Naive thymus-derived CD8-positive, alpha-beta T cell (primary cell): ENCODE measurements at places on chromosomes 7 and 10.

GRCh38 chr7:20835111-20835750 is 48.5 kb upstream of the SP8 start:
- DNase-seq: no peak

DNA sequence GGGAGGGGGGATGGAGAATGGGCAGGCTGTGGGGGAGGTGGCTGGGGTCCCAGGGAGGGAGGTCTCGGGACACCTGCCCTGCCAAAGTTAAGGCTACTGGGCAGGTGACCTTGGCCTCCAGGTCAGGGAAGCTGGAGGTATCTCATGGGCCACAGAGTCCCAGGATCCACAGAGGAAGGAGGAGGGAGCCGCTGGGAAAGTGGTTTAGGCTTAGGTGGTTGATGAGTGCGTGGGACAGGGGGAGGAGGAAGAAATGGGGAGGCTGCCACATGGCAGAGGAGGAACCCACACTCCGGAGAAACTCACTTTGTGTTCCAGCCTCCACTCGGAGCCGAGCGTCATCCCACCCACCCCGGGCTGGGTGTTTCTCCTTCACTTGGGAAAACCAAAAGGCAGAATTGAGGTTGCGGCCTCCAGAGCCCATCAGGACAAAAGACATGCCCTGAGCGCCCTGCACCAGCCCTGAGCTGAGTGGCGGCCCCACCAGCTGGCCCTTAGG is 46.1 kb downstream of the ASB13 start:
- no peak for DNase-seq

GRCh38 chr7:44372560-44373417 is 47.4 kb upstream of the CAMK2B start:
- DNase-seq: no peak

GRCh38 chr10:109899356-109900331 is 23.7 kb downstream of the XPNPEP1 start:
- no peak for DNase-seq

DNA sequence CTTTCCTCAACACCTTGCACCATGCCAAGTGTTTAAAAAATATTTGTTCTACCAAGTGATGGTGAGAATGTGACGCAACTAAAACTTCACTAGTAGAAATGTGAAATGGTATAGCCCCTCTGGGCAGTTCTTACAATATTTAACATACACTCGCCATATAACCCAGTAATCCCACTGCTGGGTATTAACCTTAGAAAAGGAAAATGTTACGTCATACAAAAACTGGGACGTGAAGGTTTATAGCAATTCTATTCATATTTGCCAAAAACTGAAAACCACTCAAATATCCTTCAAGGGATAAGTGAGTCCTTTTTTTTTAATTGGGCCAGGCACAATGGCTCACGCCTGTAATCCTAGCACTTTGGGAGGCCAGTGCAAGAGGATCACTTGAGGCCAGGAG is 279.3 kb downstream of the SKIDA1 start:
- no peak for DNase-seq

DNA sequence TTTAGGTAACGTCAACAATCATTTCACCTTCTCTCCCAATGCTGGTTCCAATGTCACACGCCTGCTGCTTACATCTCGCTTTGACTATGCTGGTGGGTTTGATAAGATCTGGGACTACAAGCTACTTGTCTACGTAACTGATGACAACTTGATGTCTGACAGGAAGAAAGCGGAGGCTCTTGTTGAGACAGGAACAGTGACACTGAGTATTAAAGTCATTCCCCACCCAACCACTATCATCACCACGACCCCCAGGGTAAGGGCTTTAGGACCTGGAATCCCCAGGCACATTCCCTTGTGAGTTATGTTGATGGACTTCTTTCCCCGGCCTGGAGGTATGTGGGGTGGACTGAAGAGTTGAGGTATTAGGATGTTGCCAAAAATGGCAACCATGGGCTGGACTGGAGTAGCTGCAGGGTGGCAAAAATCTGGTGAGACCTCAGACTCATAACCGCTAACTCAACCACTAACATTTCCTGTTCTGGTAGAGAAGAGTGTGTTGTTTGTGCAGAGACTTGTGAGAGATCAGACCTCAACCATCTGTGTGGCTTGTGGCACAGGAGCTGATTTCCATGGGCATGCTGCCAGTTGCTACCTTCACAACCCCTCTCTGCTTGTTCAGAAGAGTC is 59.2 kb downstream of the CDHR3 start:
- peak; percentile 84 for DNase-seq

DNA sequence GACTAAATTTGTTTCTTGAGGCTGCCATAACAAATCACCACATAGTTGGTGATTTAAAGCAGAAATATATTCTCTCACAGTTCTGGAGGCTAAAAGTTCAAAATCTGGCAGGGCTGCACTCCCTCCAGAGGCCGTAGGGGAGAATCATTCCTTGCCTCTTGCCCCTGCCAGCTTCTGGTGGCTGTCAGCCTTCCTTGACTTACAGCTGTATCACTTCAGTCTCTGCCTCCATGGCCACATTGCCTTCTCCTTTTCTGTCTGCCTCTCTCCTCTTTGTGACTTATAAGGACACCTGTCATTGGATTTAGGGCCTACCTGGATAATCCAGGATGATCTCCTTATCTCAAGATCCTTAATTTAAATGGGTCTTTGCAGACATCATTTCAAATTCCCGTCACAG is 5.8 kb upstream of the LRRC4 start:
- DNase-seq: no peak

- no peak for DNase-seq
Measured at GRCh38 chr7:1235501-1236131, 2.9 kb downstream of the UNCX start.

GRCh38 chr7:13414661-13415107 is 574.8 kb downstream of the ETV1 start:
- no peak for DNase-seq

DNA sequence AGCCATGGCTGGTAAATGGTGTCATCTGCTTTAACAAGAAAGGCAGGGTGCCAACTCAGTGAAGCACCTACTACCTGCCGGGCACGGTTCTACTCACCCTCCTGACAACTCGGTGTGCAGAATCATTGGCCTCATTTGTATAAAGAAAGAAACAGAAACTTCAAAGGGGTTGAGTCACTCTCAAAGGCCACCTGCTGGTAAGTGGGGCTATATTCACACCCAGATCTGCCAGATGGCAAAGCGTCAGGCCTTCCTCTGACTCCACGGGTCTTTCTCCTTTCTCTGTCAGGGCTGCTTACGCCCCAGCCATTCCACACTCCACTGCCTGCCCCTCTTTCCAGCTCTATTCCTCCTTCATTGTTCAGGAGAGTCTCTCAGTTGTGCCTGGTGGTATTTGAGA is 309.2 kb downstream of the GFRA1 start:
- no peak for DNase-seq

GRCh38 chr10:77196614-77197013 is 441.0 kb downstream of the KCNMA1 start:
- DNase-seq: no peak

DNA sequence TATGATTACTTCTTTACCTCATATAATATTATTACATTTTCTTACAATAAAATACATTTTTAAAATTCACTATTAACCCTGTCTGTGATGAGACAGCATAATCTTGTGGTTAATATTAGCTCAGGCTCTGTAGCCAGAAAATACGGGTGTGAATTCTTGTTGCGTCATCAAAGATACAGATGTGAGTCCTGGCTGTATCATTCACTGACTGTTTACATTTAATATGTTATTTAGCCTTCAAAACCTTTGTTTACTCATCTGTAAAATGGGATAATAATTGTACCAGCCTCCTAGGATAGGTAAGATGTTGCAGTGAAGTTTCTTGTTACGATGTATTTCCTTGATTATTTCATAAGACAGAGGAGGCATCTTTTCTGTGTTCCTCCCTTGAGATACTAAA is 184.7 kb upstream of the PRPS1L1 start:
- no peak for DNase-seq

GRCh38 chr10:51875610-51876009 is 176.2 kb upstream of the CSTF2T start:
- no peak for DNase-seq

- no peak for DNase-seq
Measured at GRCh38 chr7:120407010-120407409, 134.0 kb downstream of the KCND2 start.

DNA sequence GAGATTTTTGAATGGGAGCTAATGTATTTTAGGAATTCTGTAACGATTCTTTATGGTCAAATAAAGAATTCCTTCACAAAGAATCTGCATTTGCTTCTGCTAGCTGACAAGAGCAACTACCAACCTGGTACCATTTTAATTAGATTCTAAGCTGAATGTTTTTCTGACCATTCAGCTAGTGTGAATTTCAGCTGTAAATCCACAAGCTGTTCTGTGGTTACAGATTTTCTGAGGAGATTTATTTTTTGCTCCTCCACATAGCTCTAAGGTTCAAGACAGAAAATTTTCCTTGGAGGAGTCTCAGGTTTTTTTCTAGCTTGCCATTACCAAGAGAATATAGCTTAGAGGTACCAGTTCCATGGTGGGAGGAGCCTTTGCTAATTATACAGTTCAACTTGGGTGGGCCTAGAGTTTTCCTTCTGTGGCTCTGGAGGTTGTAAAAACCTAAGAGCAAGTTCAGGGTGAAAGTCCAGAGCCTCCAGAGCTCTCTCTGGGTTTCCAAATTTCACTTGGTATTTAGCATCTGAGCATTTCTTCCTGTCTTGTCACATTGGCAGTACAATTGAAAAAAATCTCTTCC is 120.1 kb downstream of the JAZF1 start:
- DNase-seq: no peak

- no peak for DNase-seq
Measured at GRCh38 chr7:98217623-98218582, 6.7 kb downstream of the BHLHA15 start.

DNA sequence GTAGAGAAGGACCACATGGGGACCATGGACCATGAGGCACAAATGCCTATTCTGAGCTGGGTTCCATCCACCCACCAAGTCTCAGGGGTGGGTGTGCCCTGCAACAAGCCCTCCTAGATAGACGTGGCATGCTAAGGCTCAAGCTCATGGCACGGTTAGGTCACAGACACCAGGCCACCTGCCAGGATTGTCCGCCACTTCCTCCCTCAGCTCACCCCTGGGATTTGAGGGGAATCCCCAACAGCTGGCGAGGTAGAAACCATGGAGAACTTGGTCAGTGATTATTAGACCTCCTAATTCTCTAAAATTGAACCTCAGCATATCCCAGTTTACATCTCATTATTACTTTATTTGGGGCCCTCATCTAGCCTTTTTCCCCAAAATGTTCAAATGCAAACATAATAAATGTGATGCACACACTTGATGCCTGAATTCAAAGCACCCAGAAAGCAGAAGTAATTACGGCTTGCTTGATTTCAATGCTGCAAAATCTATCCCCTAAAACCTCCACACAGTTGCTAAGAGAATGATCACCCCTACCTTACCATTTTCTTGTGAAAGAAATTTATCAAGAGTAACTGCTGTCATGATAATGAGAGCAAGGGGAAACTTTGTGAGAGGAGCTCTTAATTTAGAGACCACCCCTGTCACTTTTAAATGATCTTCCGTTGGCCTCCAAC is 366.6 kb upstream of the PFKP start:
- DNase-seq: no peak

DNA sequence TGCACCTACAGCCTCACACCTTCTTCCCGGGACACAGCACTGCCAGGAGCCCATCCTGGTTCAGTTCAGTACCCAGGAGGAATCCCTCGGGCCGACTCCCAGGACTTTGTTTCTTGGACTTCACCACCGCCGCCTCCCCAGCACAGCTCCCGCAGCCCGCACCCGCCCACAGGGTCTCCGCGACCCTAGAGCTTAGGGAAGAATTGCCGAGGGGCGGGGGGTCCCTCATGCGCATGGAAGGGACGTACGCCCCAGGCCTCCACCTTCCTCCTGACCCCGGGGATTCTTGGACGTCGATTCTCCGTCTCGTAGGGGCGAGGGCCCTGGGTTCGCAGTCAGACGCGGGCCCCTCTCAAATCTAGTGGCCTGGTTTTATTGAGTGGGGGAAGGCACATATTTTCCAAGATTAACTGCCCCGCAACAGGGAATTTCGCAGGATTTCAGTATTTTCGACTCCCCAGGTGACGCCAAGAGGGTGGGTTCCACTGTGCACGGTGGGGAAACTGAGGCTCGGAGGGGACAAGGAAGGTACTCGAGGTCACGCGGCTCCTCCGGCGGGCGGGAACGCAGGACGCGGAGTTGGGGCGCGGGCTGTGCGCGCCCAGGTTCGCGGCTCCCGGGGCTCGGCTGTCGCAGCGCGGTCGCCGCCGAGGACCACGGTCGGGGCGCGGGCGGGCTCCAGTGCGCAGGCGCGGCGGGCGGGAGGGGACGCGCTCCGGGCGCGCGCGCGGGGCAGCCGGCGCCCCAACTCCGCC is at the start of gene ADCY1:
Gene ADCY1 (plus strand): TSS at position 708 of the 755 bp plus-strand sequence. CDS start 176 bp downstream, outside the sequence.
- DNase-seq: no peak

DNA sequence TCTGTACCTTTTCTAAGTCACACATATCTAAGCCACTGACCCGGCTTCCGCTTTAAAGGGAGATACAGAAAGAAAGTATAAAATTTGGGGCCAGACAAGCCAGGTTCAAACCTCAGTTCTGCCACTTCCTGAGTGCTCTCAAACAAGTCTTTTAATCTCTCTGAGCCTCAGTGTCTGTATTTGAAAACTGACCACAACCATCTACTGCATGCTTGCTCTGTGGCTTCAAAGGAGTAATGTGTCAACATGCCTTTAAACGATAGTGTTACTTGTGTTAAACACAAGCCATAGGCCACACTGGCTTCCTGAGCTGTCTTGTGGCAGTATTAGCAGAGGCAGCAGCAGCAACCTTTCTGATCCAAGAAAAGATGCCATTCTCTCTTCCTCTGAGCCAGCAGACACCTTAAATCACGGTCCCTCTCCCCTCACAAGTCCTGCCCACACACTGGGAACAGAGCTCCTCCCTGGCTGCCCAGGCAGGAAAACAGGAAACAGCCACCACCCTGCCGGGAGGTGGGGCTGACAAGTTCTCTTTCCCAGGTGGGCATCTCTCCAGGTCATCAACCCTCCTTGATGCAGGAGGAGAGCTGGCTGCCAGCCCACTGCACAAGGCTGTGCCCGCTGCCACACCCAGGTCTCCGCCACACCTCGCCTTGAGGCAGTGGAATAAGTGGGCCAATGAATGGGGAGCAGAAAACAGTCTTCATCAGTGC is 10.7 kb downstream of the HIP1 start:
- DNase-seq: peak; percentile 26

- no peak for DNase-seq
Measured at GRCh38 chr10:106705681-106706100, 458.8 kb downstream of the SORCS1 start.

- DNase-seq: no peak
Measured at GRCh38 chr7:122182081-122182480, 38.0 kb upstream of the AASS start.

GRCh38 chr10:72344932-72345331 is 9.8 kb downstream of the DNAJB12 start:
- DNase-seq: no peak

DNA sequence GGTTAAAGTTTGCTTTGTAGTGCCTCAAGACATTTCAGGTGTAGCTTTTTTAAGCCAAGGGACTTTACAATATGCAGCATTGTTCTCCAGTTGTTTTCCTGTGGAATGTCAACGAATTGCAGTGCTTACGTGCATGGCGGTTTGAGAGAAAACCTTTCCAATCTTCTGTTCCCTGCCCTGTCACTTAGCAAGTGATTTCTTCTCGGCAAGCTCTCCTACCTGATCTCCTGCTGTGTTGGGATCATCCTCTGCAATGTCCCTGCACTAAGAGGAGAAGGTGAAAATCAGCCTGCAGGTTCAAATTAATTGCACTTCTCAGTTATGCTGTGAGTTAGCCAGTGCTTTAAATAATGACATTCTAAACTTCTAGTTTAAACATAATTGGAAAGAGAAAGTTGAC is 197.6 kb upstream of the FZD1 start:
- DNase-seq: no peak

GRCh38 chr7:26588511-26588910 is 275.9 kb downstream of the SKAP2 start:
- DNase-seq: no peak

- DNase-seq: no peak
Measured at GRCh38 chr7:51126813-51127617, 189.6 kb downstream of the COBL start.
